B cell (primary cell): ENCODE measurements at places on chromosomes 3 and 15.

GRCh38 chr3:194308601-194309449, 42.3 kb downstream of the CPN2 start:
- no peak for DNase-seq
- peaks cover 6% of the 10 kb centered on the region for H3K27me3 ChIP-seq
- H3K36me3 ChIP-seq, result no peaks in the 10 kb centered on the region
- no peak overlapping the region for H3K4me3 ChIP-seq
- peaks cover 71% of the 10 kb centered on the region for H3K4me1 ChIP-seq

- no peak overlapping the region for H3K27ac ChIP-seq
- peaks cover 14% of the 10 kb centered on the region for H3K4me1 ChIP-seq
- no peaks in the 10 kb centered on the region for H3K27me3 ChIP-seq
- no peak for DNase-seq
- H3K36me3 ChIP-seq, result no peaks in the 10 kb centered on the region
Measured at GRCh38 chr15:85036716-85037115, 55.1 kb downstream of the PDE8A start.

- DNase-seq, result no peak
- no peaks in the 10 kb centered on the region for H3K36me3 ChIP-seq
- no peaks in the 10 kb centered on the region for H3K27me3 ChIP-seq
- H3K4me3 ChIP-seq, result no peak overlapping the region
Measured at GRCh38 chr3:177212278-177212610, 15.0 kb upstream of the TBL1XR1 start.

GRCh38 chr3:171315101-171315500, 145.1 kb downstream of the TNIK start:
- H3K27me3 ChIP-seq, result no peaks in the 10 kb centered on the region
- H3K4me1 ChIP-seq, result no peaks in the 10 kb centered on the region
- H3K36me3 ChIP-seq, result no peaks in the 10 kb centered on the region

- no peaks in the 10 kb centered on the region for H3K36me3 ChIP-seq
- no peak overlapping the region for H3K4me3 ChIP-seq
- H3K27me3 ChIP-seq, result no peaks in the 10 kb centered on the region
Measured at GRCh38 chr3:192887701-192888100, 30.0 kb downstream of the MB21D2 start.

GRCh38 chr3:99645277-99646106, 7.1 kb downstream of the COL8A1 start:
- no peak overlapping the region for H3K4me3 ChIP-seq
- H3K36me3 ChIP-seq, result no peaks in the 10 kb centered on the region
- DNase-seq, result no peak
- no peak overlapping the region for H3K27ac ChIP-seq
